Hindlimb muscle (tissue), 1 donor: ENCODE measurements at places on chromosomes 3 and 15. TPM values are rescaled to one million over a fixed set of nuclear protein-coding genes. Genes with fewer than 3 reads are reported as not detected.

DNA sequence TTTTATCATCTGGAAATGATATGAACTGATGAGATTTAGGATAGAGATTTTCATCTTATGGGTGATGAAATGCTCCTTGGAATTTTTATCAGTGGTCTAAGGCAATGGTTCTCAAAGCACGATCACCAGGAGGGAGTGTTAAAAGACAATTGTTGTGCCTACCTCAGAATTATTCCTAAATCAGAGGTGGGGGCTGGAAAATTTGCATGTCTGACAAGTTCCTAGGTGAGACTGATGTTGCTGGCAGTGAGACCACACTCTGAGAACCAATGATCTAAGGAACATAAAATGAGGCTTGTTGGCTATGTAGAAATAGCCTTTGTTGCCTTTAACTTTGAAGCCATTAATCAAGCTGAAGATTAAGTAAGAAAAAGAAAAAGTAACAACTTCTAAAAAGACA lies 416.6 kb upstream of the AZI2 start:
- DNase-seq, result no peak

- DNase-seq, result no peak
Measured at GRCh38 chr3:16280671-16281070, 15.7 kb downstream of the OXNAD1 start.

DNA sequence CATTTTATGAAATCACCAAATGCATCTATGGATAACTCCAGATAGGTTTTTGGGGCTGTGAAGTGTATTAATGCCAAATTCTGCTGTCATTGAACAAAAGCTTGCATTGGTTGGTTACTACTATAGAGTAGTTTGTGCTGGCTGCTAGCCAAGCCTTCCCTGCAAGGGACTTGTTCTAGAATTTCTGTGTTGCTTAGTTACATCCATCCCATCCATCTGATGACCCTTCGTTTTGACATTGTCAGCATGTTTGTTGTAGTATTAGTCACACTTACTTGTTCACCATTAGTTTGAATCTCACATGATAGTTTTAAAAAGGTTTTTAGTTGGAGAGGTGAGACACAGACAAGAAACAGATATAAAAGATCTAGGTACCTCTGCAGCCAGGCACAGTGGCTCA lies 7.0 kb upstream of the NIPA2 start:
- no peak for DNase-seq

DNA sequence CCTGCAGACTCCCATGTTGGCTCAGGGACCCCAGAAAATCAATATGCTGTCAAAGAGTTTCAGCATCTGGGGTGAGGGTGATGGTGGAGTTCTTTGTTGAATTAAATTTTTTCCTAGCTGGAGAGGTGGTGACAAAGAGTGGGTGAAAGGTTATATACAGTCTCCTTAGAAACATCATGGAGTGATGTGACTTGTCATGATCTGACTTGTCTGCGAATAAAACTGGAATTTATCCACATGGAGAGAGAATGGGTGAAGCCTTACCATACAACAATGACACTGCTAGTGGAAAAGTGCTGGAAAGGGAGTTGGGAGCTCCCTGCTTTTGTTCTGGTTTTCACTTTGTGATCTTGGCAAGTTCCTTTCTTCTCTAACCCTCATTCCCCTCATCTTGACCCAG lies 75.0 kb downstream of the ARNT2 start:
- DNase-seq, result no peak

DNA sequence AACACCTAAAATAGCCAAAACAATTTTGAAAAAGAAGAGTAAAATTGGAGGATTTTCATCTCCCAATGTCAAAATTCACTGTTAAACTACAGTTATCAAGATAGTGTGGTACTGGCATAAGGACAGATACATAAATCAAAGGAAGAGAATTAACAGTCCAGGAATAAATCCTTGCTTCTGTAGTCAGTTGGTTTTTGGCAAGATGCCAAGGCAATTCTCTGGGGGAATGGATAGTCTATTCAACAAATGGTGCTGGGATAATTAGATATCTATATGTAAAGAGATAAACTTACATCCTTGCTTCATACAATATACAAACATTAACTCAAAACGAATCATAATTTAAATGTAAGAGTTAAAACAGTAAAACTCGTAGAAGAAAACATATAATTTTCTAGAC lies 57.9 kb upstream of the SELENOK start:
- DNase-seq, result no peak

- DNase-seq, result no peak
Measured at GRCh38 chr3:13785351-13785750, 94.5 kb downstream of the WNT7A start.

DNA sequence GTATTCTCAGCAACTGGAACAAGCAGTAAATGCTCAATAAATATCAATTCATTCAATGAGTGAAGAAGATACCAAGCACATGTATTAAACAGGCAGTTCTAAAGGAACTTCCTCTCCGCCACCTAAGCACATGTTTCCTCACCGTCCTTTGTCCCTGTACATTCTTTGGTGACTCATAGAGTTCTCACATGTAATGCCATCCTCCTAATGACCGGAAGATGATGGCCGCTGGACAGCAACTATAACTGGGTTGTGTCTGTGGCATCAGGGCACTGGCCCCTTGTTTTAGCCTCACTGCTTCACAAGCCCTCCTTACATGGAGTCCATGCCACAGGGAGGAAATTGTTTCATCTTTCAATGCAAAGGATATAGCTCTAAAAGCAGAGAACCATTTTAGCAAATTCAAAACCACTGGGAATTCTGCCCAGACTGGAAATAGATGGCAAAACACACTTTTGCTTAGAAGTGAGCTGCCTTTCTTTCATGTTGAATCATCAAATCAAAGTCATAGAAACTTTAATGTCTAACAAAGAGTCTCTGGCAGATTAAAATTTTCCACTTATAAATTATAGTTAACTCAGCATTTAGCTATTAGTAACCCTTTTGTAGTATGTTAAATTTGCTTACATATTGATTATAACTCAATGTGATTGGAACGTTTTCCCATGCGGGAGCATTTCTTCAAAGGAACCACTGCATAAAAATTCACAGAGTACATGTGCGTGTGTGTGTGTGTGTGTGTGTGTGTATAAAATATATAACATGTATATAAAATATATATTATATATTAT lies 74.1 kb downstream of the GAP43 start:
- DNase-seq, result no peak

- no peak for DNase-seq
Measured at GRCh38 chr15:49185473-49185872, 15.4 kb downstream of the GALK2 start.

GRCh38 chr15:39856357-39856756 lies 63.7 kb downstream of the GPR176 start:
- no peak for DNase-seq

DNA sequence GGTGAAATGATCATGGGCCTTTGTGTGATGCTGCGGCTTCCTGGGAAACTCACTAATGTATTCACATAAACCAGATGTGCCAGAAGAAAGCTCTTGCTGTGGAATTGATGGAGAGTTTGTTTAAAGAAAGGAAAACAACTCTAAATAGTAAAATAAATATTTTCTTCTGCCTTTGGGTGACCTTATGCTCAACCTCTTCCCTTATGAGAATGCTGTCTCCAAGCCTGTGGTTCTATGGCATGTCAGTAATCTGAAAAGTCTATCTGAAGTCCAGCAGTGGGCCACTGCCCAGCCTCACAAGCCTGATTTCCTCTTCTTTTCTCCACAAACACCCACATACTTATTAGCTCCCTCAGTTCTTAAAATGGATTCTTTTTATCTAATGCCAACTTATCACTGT lies 49.9 kb upstream of the PHLDB2 start:
- DNase-seq, result no peak

GRCh38 chr15:59217876-59218498 lies 11.3 kb downstream of the LDHAL6B start:
- no peak for DNase-seq

- no peak for DNase-seq
Measured at GRCh38 chr3:119396870-119397269, 66.5 kb downstream of the TMEM39A start.

DNA sequence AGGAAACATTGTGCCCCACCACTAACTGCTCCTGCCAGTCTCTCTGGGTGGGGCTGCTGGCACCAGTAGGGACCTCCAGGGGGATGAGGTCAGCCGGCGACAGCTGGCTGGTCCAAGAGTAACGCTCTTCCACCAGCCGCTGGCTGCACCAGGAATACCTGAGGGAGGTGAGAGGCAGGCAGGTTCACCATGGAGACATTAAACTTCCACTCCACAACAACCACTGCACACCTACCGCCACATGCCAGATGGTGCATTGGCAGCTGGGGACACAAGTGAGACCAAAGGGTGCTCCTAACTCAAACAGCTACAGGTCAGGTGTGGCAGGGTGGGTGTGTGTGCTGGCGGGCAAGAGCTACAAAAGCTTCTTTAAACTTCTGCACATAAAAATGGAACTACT lies 4.5 kb downstream of the POLG start:
- no peak for DNase-seq

The TLR9 gene
- polyA plus RNA-seq, result 0.28 TPM

The P2RY1 gene
- polyA plus RNA-seq, result 4.1 TPM

The PLA2G4D gene
- polyA plus RNA-seq, result 0.08 TPM

The DAZL gene
- polyA plus RNA-seq, result not detected

The LARP6 gene
- polyA plus RNA-seq, result 10.9 TPM

The GOLGA6A gene
- 0.08 TPM for polyA plus RNA-seq

The SAMMSON gene
- not detected for polyA plus RNA-seq

The KLHL40 gene
- polyA plus RNA-seq, result 206 TPM

The SPINK8 gene
- not detected for polyA plus RNA-seq
